ENCODE measurements at places on chromosomes 2 and 18. TPM values are rescaled to one million over a fixed set of nuclear protein-coding genes. Genes with fewer than 3 reads are reported as not detected.

DNA sequence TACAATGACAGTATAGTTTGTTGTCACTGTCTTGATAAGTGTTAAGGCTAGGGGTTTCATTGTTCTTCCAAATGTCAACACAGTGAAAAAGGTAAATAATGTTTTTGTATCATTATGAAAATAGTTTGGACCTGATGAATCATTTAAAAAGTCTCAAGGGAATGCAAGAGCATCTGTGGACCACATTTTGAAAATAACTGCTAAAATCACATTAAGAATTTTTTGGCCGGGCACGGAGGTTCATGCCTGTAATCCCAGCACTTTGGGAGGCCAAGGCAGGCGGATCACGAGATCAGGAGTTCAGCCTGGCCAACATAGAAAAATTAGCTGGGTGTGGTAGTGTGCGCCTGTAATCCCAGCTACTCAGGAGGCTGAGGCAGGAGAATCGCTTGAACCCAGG, 10.3 kb downstream of the SCN1A start:
- no peak for DNase-seq

DNA sequence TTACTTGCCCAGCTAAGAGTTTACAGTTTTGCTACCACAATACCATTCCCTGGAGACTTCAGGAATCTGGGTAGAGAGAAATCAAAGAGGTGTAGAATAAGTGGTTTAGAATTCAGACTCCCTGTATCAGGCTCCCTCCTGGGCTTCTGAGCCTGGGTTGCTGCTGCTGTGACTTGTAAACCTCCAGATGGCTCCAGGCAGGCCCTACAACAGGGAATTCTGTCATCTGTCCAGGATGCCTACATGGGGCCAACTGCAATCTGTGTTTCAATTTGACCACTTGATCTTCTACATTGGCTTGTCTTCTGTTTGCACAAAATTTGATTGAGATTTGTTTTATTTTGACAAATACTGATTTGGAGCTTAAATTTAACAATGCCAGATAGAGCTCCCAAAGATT, 183.9 kb downstream of the RAD51AP2 start:
- DNase-seq = no peak

Gene GAL3ST2
- not detected for polyA plus RNA-seq

Gene GCG
- 0.28 TPM for polyA plus RNA-seq

DNA sequence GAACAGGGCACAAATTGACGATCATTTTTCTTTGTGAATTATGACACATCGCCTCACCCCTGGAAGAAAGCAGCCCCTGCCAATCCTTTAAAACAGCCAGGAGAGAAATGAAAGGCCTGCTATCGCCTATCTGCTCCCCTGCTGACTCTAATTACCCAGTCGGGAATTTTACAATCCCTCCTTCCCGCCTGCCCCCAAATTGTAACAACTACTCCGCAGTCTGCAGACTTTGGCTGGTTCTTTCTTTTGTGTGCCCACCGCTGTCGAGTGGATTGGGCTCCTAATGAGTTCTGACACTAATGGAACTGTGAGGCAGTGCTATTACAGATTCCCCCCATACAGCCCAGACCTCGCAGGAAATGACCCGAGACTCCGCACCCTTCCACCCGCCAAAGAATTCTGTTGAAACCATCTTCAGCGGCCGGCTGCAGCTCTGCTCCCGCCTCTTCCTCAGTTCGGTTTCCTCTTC, 281.2 kb upstream of the PARD3B start:
- no peak for DNase-seq

- no peak for DNase-seq
Observed at GRCh38 chr2:69482471-69482870, 45.2 kb upstream of the NFU1 start.

Gene LDLRAD4
- polyA plus RNA-seq = 6.2 TPM

- DNase-seq = peak; percentile 86
Observed at GRCh38 chr2:129877795-129878775, 101.4 kb upstream of the RAB6C start.

DNA sequence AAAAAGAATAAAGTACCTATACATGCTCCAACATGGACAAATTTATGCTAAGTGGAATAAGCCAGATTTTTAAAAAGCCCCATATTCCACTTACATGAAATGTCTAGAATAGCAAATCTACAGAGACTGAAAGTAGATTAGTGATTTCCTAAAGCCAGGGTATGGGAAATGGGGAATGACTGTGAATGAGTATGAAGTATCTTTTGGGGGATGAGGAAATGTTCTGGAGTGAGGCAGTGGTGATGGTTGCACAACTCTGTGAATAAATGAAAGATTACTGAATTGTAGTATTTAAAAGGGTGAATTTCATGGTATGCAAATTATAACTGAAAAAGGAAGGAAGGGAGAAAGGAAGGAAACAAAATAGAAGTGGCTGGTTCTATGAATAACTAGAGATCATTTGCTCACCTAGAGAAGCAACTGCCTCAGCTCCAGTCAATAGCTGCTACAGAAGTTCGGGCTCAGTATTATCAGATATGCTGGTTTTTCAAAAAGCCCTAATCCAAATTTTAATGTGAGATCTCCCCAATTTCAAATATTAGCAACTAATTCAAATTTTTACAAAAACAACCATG, 39.3 kb downstream of the MAP3K2 start:
- DNase-seq = no peak

Gene GKN1
- polyA plus RNA-seq = 0.28 TPM

Gene CD207
- polyA plus RNA-seq = 0.11 TPM

DNA sequence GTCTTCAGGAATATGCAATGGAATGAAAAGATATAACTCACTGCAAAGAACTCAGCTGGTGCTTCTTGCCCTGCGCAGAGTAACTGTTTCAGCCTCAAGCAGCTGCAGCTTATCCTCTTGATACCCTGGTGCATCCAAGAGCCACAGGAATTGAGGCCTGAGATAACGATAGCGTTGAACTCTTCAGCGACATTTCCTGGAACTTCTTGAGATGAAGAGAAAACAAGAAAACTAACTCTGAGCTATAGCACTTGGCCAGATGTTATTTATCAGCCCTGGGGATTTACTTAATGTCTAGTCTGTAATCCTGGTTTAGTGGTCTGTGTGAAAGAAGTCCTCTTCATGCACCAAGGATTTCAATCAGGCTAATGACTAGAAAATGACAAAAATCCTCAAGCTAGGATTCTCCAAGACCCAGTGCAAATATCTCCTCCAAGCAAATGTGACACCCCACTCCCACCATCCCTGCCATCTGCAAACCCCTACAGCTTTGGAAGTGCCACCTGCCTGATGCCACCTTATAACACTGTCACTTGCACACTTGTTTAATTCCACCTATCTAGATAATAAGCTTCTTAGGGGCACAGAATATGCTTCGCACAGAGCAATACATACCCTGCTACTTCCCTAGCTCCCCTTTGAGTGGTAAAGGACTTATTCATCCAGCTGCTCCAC, 40.6 kb downstream of the EHD3 start:
- DNase-seq = no peak

GRCh38 chr2:46369783-46370182, 72.6 kb downstream of the EPAS1 start:
- no peak for DNase-seq

Gene TEX51
- not detected for polyA plus RNA-seq

DNA sequence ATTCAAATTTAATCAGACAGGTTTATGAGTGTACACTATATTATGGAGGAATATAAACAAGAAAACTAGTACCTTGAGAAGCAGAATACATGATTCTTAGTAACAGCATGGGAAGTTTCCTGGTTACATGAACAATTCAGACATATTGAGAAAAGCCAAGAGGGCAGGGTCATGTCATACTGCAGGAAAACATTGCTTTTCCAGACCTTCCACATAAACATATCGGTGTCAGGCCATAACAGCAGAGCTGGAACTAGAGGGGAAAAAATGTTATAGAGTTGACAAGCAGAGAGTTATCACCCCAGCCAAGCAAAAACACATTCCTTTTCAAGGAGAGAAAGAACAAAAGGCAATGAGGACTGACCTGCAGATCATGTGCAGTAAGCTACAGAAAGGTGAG, 74.7 kb upstream of the ZNF236 start:
- DNase-seq = no peak

DNA sequence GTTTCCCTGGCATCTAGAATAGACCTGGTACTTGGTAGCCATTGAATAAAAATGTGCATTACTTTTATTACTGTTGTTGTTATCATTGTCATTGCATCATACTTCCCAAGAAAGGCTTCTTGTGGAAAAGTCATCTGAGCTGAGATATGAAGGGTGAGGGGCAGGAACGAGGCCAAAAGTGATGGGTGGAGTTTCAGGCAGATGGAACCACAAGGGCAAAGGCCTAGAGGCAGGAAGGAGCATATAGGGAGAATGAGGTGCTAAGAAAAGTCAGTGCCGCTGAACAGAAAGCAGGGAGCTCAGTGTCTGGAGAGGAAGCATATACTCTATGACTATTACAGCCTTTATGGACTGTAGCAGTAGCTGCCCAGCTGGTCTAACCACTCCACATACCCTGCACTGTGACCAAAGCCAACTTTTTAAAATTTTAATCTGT, 219.3 kb downstream of the SPP2 start:
- DNase-seq = no peak

GRCh38 chr2:118806797-118807667, 40.4 kb downstream of the EN1 start:
- DNase-seq = no peak

- no peak for DNase-seq
Observed at GRCh38 chr18:32891797-32892196, 119.0 kb upstream of the KLHL14 start.

GRCh38 chr2:134257965-134258683, 4.3 kb downstream of the MGAT5 start:
- no peak for DNase-seq

Gene RAB17
- 0.24 TPM for polyA plus RNA-seq

Gene L3MBTL4
- polyA plus RNA-seq = 3.3 TPM

DNA sequence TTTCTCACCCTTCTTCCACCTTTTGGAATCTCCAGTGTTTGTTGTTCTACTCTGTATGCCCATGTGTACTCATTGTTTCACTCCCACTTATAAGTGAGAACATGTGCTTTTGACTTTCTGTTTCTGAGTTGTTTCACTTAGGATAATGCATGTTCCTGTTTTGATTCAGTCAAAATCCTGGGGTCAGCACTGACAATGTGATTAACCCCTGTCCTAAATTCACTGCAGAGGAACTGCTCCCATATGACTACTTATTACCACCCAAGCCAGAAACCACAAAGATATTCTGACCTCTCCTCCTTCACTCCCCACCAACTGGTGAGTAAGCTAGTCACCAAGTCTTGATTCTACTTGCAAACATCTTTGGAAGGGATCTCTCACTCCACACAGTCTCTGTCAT, 251.4 kb upstream of the TCF4 start:
- no peak for DNase-seq

- DNase-seq = no peak
Observed at GRCh38 chr2:190501702-190502407, 32.7 kb downstream of the NEMP2 start.

- DNase-seq = no peak
Observed at GRCh38 chr2:46847185-46847710, 68.4 kb downstream of the MCFD2 start.

Gene UGT1A10
- polyA plus RNA-seq = not detected

- DNase-seq = no peak
Observed at GRCh38 chr2:163247156-163247846, 408.7 kb upstream of the KCNH7 start.

- DNase-seq = no peak
Observed at GRCh38 chr2:185181901-185182300, 556.7 kb upstream of the FSIP2 start.

Measured in spleen (tissue), 13 donors.